ENCODE measurements at places on chromosomes 3 and 15.

DNA sequence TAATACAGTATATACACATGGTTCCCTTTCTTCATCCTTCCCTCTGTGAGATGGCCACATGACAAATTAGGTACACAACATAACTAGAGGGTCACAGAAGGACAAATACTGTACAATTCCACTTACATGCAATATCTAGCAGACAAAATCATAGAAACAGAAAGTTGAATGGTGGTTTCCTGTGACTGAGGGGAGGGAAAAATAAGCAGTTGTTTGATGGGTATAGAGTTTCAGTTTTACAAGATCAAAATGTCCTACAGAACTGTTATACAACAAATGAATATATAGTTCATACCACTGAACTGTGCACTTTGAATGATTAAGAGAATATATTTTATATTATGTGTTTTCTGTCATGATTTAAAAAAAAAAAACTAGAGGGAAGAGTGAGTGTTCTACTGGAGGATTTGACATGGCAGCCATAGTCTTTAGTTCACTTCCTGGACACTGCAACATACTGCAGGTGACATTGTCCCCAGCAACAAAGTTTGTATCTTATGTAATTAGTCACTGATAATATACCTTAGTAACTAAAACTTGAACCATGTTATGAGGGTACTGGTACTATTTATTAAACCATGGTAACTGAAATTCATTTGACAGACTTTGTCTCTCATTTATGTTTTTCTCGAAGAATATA lies 37.2 kb downstream of the CCDC54 start:
- DNase-seq: no peak

- DNase-seq: no peak
These were observed 12.6 kb downstream of the RASGRP1 start for GRCh38 chr15:38551720-38552648.

DNA sequence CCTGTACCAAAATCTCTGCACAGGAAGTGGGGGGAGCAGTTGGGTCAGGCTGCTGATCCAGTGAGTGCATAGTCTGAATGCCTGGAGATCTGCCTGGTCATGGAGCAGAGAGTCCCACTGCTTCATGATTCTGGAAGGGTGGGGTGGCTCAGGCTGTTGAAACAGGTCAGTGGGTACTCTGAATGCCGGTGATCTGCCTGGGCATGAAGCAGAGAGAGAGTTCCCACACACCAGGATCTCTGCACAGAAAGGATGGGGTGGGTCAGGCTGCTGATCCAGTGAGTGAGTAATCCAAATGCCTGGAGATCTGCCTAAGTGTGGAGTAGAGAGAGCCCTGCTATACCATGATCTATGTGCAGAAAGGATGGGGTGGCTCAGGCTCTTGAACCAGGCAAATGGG lies 16.1 kb upstream of the GCSAM start:
- no peak for DNase-seq

DNA sequence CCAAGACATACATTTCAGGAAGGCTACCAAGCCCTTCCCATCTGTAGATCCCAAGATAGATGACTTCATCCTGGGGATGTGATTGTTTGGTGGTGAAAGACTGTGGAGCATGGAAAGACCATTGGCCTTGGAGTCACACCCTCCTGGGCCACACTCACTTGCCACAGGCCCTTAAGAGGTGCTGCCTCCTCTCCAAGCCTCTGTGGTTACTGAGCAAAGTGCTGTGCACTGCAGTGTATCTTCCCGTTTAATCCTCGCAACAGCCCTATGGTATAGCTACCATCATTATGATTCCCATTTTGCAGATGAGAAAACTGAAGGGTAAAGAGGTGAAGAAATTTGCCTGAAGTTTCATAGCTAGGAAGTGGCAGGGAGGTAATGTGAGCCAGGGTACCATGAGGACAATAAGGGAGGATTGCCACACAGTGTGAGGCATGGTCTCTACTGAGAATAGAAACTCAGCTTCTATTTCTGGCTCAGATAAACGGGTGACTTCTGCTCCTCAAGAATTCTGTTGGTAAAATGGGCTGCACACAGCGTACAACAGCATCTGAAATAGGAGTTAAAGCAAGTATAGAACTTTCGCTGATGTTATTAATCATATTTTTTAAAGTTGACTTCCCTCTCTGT lies 23.9 kb upstream of the RHO start:
- DNase-seq: no peak

DNA sequence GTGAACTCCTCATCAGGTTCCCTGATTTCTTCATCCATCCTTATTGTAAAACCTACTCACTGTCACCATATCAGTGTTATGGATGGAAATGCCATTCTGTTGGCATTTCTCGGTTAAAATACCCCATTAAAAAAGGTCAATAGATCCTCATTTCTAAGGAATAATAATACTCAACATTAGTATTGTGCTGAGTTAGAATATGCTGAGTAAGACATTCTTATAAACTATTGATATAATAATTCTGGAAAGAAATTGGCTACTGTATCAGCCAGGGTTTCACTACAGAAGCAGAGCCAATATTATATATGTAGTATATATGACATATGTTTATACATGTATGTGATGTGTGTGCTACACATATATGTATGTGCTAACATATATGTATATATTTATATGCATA lies 95.4 kb upstream of the KCNH8 start:
- DNase-seq: no peak

DNA sequence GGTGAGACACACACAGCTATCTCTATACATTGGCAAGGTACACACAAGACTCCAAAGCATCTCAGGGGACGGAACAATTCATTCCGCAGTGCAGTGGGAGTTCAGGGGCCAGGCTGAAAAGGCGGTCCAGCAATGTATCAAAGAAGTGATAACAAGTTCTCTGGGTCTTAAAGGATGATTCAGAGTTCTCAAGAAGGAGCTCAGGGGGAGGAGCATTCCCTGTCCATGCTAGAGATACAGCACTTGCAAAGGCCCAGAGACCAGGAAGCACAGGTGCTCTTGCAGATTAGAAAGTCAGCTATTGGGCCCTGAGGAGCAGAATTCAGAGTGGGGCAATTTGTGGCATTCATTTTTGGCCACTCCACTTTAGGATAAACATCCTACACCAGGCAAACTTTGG lies 34.9 kb downstream of the MECOM start:
- DNase-seq: no peak

- no peak for DNase-seq
These were observed 189.4 kb downstream of the TJP1 start for GRCh38 chr15:29632671-29633406.

DNA sequence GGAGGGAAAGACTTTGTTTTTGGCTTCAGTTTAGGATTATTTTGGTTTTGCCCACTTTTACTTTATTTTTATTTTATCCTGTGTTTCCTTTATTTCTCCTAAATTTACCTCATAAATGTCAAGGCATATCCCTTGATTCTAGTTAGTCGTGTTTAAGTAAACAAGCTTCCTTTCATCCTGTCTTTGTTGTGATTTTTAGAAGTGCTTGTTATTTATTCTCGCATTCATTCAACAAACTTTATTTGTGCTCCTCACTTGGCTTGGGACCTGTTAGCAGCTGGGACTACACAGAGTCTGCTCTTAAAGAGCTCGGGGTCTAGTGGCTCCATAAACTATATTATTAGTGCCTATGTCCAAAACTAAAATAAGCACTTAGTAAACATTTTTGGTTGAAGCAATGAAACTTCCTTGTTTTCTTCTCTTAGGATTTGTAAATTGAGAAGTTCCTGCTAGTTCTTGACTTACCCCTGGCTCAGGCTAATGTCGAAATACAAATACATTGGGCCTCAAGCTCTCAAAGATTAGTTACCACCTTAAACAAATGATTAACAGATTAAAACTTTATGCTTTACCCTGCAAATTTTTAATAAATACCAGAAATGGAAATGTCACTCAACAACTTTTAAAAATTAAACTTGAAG lies 19.0 kb upstream of the DMXL2 start:
- no peak for DNase-seq

GRCh38 chr3:122786066-122786465 lies 7.6 kb downstream of the HSPBAP1 start:
- no peak for DNase-seq

DNA sequence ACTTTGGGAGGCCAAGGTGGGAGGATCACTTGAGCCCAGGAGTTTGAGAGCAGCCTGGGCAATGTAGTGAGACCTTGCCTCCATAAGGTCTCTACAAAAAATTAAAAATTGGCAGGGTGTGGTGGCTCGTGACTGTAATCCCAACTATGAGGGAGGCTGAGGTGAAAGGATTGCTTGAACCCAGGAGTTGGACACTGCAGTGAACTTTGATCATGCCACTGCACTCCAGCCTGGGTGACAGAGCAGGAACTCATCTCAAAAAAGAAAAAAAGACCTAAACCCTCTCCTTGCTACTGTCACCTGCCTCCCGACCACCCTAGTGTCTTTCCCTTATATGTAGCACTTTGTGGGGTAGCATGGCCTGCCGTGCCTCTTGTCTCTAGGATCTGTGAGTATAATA lies 23.8 kb upstream of the AQP9 start:
- DNase-seq: no peak
